ENCODE measurements at places on chromosomes 16 and 17.

DNA sequence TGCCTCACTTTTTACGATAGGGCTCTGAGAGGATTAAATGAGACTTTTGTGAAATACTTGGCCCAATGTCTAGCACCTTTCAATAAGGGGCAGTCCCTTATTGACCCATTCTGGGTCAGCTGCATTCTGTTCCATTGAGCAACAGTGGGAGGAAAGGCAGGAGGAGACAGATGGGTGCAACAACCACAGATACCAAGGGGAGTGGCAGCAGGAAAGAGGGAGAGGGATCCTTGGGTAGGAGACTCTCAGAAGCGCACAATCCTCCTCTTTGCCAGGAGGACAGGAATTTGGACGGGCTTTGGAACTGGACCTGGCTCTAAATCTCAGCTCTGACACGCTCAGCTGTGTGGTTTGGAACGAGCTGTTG lies 3.5 kb downstream of the PIPOX start:
- no peak for DNase-seq

DNA sequence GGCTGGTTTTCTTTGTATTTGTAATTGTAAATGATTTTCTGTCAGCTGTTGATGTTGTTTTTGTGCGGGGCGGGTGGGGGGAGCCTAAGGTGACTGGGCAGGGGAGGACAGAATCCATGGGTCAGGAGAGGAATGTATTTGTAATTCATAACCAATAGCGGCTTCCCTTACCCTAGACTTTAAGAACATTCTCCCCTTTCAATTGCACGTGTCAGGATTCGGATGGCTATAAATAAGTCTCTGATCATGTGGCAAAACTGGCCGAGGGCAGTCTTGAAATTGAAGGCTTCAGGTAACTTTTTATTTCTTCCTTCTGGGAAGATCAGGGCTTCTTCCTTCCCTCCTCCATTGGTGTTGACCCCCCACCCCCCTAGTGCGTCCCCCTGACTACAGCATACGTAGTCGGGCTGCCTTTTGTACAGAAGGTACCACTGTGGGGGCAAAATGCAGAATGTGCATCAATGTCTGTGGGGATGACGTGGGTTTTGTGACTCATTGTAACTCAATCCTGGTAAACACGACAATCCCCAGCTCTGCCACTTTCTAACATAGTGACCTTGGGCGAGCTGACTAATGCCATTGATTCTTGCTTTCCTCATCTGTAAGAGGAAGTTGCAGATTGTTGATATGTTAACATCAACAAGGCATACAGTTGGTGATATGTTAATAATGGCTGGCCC lies 16.2 kb downstream of the MARCHF10 start:
- DNase-seq: no peak

DNA sequence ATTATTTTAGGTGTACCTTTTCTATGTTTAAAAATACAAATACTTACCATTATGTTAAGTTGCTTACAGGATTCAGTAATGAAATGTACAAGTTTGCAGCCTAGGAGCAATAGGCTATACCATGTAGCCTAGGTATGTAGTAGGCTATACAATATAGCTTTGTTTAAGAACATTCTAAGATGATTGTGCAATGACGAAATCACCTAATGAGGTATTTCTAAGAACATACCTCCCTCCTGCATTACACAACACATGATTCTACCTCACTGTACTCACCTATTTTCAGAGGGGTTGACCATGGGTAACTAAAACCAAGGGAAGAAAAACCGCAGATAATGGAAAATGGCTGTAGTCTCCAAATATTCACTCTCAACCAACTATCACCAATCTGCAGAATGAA lies 35.3 kb upstream of the TBC1D3K start:
- no peak for DNase-seq

GRCh38 chr16:88928405-88929090 lies 48.5 kb downstream of the CBFA2T3 start:
- no peak for DNase-seq

GRCh38 chr17:57612202-57613071 lies 132.7 kb downstream of the CCDC182 start:
- DNase-seq: no peak

- DNase-seq: no peak
Measured at GRCh38 chr17:28748852-28749515, 5.2 kb downstream of the TRAF4 start.

DNA sequence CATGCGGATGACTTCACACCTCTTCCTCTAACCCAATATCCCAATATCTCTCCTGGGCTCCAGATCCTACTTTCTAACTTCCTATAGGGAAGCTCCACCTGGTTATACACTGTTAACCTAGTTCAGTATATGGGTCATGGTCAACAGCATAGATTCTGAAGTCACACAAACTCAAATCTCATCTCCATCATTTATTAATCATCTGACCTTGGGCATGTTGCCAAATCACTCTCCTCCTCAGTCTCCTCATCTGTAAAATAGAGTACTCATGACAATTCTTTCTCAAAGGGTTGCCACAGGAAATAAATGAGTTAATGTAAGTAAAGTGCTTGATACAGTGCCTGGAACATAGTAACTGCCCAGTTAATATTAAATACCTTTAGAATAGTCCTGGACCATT lies 593 bp upstream of the CD300E start:
- no peak for DNase-seq

DNA sequence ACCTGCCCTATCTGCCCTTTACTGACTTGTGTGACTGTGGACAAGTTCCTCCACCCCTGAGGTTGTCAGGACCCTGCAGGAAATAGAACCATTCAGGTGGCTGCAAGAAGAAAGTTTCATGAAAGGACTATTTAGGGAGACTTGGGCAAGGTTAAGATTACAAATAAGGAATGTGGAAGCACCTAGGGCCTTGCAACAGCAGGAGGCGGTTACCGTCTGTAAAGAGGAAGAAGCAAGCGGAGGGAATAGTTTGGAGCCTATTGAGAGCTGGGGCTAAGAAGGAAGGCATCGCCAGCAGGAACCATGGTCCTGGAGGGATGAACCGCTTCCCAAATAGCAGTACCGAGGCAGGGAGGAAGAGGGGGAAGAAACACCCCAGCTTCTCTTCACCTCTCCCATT lies 132.4 kb downstream of the PRKCB start:
- no peak for DNase-seq

DNA sequence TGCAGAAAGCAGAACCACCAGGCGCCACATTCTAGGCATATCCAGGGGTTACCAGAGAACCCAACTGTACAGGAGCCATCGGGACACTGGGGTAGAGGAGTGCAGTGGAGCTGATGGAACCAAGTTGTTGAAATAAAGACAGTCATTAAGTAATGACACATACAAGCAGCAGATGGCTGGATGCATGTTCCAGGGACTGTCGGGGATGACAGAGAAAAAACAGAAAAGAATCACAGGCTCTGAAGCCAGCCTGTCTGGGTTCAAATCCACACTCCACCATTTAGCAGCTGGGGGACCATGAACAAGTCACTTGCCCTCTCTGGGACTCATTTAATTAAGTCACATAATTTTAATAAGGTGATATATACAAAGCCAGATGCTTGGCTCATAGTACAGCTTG lies 117.1 kb downstream of the ZNF423 start:
- DNase-seq: no peak

DNA sequence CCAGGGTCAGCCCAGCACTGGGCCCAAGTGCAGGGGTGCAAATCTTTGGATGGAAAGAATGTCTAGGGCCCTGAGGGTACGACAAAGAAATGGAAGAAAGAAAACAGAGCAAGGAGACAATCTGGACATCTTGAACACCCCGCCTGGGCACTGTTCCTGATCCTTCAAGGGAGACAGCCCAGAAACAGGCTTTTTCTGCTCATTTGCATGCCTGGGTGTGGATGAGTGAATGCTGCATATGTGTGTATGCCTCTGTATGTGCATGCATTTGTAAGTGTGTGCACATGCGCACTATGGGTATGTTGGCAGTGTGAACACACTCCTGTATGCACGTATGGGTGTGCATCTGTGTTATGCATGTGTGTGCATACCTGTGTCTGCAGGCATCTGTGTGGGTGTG lies 79.2 kb downstream of the ZNF423 start:
- no peak for DNase-seq

- peak; percentile 74 for DNase-seq
Measured at GRCh38 chr17:77429969-77430752, 289.4 kb downstream of the SEC14L1 start.

DNA sequence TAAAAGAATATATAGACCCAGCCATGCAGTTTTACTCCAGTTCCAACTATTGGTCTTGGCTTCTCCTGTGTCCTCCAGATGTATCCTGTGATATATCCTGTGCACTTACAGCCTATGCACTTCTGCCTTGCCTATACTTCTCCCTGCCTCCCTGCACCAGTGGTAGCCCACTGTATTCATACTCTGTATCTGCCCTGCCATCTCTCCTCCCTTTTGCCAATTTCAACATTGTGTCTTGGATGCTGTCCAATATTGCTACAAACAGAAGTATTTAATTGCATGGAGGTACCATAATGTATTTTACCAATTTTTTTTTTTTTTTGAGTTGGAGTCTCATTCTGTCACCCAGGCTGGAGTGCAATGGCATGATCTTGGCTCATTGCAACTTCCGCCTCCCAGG lies 242.7 kb downstream of the HAPSTR1 start:
- no peak for DNase-seq

DNA sequence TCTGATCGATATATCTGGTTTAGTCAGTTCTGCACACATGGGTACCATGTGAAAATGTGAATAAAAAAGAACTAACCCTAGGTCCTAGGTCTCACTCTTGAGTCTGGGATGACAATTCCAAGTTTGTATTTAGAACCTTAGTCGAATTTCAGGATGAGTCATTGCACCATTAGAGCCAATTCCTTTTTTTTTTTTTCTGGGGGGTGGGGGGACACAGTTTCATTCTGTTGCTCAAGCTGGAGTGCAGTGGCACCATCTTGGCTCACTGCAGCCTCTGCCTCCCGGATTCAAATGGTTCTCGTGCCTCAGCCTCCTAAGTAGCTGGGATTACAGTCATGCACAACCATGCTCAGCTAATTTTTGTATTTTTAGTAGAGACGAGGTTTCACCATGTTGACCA lies 41.6 kb downstream of the SPAG9 start:
- DNase-seq: no peak

DNA sequence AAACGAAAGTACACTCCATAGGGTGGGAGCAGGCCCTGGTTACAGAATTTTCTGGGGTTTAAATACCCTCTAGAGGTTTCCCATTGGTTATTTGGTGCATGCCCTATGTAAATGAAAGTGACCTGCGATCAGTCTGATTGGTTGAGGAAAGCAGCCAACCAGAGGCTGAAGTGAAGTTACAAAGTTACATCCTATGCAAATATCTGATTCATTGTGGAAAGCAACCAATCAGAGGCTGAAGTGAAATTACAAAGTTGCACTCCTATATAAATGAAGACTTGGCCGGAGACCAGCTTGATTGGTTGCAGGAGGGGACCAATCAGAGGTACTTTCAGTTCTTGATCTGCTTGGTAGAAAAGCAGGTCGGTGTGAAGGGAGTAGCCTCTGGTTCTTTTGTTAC lies 24.4 kb downstream of the NAA60 start:
- DNase-seq: no peak

DNA sequence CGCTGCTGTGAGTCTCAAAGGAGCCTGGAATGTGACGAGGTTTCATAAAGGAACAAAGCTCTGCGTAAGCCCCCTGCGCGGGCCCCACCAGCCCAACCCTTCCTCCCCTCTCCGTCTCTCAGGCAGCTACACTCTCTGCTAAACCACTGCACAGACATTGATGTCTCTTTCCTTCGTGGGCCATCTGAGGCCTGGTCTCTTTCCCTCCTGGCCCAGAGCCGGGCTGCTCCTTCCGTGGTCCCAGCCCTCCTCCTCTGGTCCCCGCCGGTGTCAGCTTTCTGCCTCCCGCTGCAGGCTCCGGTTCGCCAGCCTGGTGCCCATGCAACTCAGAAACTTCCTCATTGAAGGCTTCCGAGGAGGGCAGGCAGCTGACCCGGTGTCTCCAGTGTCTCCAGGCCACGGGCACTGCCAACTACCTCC lies 7.4 kb downstream of the SCARF1 start:
- DNase-seq: no peak

GRCh38 chr16:87063543-87063942 lies 253.6 kb downstream of the C16orf95 start:
- DNase-seq: no peak

GRCh38 chr16:25038239-25038954 lies 23.2 kb upstream of the ARHGAP17 start:
- DNase-seq: no peak

GRCh38 chr17:68587847-68588246 lies 13.3 kb downstream of the FAM20A start:
- DNase-seq: no peak

DNA sequence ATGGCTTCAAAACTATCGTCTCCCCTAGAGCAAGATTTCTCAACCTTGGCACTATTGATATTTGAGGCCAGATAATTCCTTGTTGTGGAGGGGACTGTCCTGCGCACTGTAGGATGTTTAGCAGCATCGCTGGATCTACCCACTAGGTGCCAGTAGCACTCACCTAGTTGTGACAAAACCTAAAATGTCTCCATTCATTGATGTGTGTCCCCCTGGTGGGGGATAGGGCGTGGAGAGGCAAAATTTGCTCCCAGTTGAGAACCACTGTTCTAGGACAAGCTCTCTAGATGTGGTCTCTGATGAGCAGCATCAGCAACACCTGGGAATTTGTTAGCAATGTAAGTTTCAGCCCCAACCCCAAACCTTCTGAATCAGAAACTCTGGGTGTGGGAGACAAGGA lies 259.0 kb downstream of the XYLT1 start:
- no peak for DNase-seq

DNA sequence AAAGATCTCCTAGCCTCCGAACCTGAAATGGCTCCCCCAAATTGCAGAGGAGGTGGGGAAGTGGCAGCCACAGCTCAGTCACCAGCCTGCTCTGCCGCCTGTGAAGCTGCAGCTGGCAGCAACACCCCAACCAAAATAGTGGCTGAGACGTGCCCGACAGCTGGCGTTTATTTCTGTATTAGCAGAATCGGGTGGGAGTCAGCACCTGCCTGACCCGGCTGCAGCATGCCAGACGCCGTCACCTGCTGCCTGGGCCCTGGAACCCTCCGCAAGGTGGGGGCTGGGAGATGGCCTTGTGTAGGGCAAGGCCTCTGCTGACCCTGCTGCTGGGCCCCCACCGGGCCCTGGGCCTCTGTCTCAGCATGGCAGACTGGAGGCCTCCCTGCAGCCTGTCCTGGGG lies 17.5 kb upstream of the PABPN1L start:
- DNase-seq: no peak

DNA sequence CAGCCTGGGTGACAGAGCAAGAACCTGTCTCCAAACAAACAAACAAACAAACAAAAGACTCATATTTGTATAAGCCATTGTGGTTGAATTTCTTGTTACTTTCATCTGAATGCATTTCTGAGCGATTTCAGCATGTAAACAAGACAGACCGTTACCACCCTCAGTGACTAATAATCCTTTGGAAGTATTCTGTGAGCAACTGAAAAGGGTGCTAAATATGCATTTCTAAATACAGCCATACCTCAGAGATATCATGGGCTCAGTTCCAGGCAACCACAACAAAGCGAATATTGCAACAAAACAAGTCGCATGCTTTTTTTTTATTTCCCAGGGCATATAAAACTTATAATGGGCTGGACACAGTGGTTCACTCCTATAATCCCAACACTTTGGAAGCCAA lies 109.0 kb downstream of the USP31 start:
- DNase-seq: no peak

Data from GOT3 (cell line).